ENCODE measurements at places on chromosomes 1 and 21.

GRCh38 chr1:172823534-172823933 is 164.6 kb downstream of the FASLG start:
- no peak for DNase-seq

- no peak for DNase-seq
These were observed 48.8 kb downstream of the TMCO4 start for GRCh38 chr1:19750882-19751276.

DNA sequence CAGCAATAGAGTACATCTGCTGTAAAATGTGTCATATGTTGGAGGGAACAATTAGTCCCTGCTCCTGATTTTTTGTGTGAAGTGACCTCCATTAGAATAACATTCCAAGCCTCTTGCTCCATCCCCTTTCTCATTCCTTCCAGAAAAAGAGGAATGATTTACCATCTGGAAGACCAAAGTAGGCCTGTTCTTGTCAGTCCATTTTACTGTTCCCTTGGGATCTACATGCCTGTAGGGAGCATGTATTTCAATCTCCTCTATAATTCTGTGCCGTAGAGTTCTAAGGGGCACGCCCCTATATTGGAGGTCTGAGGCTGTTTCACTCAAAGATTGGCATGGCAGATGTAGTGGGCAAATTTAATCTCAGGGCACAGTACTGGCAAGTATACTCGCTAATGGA is 48.8 kb upstream of the MAN1A2 start:
- DNase-seq, result no peak

DNA sequence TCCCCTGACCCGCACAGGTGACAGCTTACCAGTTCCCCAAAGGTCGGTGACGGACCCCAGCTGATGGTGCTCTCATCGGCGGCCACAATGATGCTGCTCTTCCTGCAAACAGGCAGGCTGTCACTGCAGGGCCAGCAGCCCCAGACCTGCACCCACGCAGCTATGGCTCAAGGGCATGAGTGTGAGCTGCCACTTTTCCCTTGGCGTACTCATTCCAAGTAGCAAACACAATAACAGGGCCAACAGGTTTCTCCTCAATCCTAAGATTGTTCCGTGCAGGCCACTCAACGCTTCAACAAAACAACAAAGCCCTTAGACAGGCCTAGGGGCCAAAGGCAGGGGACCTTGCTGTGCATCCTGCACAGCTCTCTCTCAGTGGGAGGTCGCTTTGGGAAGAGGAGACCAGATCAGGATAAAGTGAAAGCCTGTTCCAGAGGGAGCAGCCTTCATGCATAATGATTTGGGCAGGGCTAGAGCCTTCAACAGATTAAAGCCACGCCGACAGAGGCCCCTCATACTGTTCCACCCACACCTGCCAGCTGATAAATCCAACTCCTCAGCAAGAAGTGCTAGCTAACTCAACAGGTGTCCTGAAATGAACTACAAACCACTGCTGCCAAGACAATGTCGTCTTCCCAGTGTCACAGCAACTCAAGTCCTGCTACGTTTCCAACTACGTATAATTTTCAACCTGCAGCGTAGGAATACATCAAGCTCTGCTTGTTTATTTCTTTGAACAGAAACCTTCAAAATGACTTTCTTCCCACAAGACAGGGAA is 27.2 kb downstream of the RCC2 start:
- no peak for DNase-seq

DNA sequence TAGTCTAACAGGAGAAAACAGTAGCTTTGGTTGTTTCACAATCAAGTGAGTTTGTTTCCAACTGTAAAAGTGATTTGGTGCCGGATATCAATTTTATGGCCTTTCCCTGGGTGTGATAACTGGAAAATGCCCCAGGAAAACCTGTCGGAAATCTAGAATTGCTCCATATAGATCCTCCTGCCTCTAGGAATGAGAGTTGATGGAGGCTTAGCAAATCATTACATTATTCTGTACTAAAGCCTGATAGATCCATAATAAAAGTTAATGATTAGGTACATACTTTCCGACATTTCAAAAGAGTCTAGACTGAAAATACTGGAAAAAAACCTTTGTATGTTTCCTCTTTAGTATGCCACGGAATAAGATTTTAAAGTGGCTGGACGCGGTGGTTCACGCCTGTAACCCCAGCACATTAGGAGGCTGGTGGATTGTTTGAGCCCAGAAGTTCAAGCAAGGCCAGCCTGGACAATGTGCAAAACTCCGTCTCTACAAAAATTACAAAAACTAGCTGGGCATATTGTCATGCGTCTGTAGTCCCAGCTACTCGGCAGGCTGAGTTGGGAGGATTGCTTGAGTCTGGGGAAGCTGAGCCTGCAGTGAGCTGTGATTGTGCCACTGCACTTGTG is 70.0 kb upstream of the SLC45A1 start:
- no peak for DNase-seq

DNA sequence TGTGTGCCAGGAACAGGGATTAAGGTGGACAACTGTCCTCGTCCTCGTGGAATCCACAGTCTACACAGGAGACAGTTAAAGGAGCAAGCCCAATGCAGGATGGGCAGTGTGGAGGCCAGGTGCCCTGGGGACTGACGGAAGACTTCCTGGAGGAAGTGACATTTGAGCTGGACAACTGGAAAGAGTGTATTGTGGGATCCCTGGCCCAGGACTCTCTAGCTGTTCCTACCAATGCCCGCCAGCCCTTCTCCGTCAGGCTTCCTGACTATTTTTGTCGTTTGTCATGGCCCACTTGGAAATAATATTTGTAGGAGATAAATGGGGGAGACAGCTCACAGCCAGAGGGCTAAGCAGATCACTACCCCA is 235.3 kb downstream of the TOMM20 start:
- DNase-seq, result no peak

DNA sequence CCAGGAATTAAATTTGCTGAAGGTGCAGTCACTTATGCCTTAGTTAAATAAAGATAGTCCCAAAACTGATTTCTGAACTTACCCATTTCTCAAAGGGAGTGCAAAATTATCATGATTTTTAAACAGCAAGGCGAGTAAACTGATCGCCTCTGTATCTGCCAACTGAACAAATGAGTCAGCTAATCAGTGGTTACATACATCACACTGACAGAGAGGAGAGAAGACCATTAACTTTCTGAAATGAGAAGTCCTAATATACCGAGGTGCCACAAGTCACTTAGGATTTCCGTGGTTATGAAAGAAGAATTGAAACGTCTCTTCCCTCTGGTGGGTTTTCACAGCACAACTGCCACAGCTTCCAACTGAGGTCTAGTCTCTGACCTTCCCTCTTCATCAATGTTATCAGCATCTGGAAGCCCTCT is 400.7 kb downstream of the SMYD3 start:
- no peak for DNase-seq

GRCh38 chr1:210686841-210687240 is 358.1 kb downstream of the HHAT start:
- DNase-seq, result no peak

DNA sequence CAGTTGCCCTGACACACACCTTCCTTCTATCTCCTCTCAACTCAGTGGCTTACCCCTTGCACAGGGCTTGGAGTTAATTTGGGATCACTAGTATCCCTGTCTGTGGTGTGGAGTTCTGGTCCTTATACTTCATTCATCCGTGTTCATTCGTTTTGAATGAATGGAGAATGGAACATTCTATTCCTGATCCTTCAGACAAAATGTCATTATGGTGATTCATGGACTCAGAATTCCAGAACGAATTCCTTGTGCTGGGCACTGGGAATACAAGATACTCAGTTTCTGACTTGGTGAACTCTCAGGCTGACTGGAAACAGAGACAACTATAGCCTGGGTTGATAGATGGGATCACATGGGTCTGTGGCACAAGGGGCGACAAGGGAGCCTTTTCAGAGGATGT is 49.9 kb upstream of the TRABD2B start:
- no peak for DNase-seq

GRCh38 chr1:167676205-167676915 is 45.4 kb upstream of the MPZL1 start:
- DNase-seq, result no peak

DNA sequence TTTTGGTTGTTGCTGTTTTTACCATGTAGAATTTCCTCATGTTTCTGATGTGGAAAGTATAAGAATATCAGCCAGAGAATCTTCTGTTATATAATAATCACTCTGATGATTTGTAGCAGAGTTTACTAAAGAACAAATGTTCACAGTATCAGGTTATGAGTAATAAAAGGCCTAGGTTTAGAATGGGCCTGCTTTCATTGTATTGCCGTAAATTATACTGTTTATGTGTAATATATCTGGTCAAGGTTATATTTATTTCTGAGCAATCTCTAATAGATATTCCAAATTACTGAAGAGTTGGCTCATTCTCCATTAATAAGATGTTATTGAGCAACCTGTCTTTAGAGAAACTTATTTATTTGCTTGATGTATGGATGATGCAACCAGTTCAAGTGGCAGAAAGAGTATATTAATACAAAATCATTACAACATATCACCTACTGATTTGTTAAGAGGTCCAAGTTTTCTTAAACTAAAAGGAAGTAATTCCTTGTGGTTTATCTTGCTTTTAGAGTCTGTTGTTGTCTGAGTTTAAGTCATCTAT is 649.4 kb upstream of the CXADR start:
- DNase-seq, result no peak

- no peak for DNase-seq
These were observed 41.3 kb downstream of the RIPK4 start for GRCh38 chr21:41725421-41726031.

DNA sequence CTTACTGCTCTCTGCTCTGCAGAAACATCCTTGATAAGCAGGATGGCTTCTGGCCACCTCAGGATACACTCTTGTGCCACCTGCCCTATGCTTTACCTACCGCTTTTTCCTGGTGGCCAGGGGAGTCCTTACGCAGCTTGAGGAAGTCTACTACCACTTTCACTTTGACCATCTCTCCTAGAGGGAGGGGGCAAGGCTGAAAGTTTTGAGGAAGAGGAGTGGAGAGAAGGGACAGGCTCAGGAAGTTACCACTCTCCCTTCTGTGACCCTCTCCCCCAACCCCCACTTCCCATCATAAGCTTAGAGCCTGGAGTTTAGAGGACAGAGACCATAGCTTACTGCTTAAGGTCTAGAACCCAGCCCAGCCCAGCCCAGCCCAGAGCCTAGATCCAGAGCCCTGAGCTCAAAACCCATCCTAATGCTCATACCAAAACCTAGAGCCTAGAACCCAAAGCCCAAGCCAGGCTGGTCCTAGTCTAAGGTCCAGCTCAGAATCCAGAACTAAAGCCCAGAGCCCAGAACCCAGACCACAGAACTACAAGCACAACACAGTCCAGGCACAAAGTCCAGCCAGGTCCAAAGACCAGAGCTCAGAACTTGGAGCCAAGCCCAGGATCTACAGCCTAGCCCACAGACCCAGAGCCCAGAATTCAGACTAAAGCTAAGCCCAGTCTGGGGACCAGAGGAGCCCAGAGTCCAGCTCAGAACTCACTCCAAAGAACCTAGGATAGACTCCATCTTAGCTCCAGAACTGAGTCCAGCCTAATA is 18.0 kb upstream of the MFSD2A start:
- no peak for DNase-seq

- DNase-seq, result peak; percentile 56
These were observed 34.6 kb upstream of the TLR5 start for GRCh38 chr1:223177681-223178080.

DNA sequence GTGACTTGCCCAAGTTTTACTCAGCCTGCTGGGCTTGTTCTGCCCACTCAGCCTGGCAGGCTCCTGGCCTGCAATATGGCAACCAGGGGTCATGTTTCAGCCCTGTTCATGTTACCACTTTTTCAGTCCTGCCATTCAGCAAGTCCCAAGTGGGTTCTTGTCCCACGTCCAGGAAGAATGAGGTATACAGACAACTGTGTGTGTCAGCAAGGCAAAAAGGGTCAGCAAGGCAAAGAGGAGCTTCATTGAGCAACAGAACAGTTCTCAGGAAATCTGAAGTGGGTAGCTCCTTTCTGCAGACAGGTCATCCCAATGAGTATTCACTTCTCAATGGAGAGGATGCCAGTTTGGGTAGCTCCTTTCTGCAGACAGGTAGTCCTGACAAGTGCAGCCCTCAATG is 1233.3 kb upstream of the B3GALT2 start:
- DNase-seq, result no peak

DNA sequence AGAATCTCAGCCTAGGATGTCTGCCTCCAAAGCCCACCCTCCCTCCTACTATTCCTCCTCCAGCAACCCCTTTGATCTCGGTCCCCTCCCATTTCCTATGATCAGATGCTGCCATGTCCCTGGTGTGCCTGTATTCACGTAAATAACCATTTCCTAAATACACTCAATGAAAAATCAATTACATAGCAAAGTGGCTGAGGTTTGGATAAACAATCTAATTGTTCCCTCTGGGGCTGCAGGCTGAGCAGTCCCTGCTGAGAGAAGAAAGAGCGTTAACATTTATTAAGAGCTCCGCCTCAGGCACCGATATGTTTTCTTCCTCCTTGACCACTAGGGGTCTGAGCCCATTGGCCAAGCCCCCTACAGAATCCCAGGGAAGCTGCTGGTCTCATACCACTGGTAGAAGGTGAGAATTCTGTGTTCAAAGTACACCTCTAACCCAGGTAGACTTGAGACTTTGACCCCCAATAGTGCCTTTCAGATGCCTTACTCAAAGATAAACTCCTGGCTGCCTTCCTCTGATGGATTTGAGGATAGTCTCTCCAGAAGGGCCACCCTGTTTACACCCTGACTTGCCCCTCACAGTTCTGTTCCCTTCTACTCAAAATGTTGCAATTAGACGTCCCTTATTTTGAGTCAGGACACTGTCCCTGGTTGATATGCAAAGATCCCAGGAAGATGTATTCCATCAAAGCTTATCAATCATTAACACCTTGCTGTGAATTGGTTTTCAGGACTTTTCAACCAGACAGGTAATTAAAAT is 33.9 kb upstream of the CAMK1G start:
- no peak for DNase-seq

DNA sequence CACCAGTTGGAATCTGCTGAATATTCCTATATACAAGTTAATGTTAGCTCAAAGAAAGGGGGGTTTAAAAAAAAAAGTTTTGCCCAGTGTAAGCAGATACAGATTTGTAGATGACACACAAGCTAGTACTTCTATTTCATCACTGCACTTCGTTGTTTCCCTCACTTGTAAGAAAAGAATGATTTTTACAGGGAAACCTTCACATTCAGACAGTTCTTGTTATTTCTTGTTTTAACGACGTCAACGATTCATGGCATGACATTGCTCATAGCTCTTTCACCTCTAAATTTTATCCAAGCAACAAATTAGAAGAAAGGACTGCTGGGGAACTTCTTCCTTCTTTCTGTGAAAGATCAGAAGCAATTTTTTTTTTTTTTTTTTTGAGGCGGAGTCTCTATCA is 25.7 kb upstream of the C1orf105 start:
- no peak for DNase-seq

- no peak for DNase-seq
These were observed 55.0 kb downstream of the ELAVL4 start for GRCh38 chr1:50163680-50164079.

- no peak for DNase-seq
These were observed 80.6 kb upstream of the ARHGEF16 start for GRCh38 chr1:3373700-3374405.

GRCh38 chr1:162007466-162007865 is 16.2 kb downstream of the OLFML2B start:
- DNase-seq, result no peak

- DNase-seq, result no peak
These were observed 649.7 kb upstream of the NEGR1 start for GRCh38 chr1:72932025-72932424.

GRCh38 chr1:161115132-161115711 is 2.6 kb downstream of the PFDN2 start:
- DNase-seq, result peak; percentile 32

- DNase-seq, result no peak
These were observed 24.0 kb upstream of the ADARB1 start for GRCh38 chr21:45050345-45050796.

- no peak for DNase-seq
These were observed 368.6 kb downstream of the USH2A start for GRCh38 chr1:216054600-216054999.

All from HepG2 (cell line).